ENCODE measurements at places on chromosomes 6 and 20.

GRCh38 chr20:57432862-57433491, 41.8 kb downstream of the RBM38 start:
- DNase-seq: no peak

DNA sequence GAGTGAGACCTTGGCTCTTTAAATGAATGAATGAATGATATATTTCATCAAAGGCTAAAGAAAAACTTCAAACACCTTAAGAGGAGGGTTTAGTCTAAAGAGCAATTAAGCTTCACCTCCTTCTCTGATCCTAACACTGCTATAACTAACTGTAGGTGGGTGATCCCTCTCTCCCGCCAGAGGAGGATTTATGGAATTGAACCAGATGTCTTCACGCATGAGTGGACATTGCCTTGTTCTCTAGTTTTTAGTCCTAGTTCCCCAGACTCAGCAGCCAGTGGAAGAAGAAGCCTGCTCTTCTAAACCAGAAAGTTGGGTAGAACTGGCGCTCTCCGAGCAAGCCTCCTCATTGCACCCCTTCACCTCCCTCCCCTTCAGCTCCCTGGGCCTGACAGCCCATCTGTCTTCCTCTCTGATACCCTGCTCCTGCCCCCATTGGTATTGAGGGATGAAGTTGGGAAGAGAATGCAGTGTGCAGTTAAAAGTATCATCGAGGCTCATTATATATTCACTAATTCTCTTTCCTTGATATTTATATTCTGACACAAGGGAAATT, 142.7 kb downstream of the ARID1B start:
- no peak for DNase-seq

GRCh38 chr6:107624050-107624449, 134.1 kb downstream of the SOBP start:
- DNase-seq: no peak

DNA sequence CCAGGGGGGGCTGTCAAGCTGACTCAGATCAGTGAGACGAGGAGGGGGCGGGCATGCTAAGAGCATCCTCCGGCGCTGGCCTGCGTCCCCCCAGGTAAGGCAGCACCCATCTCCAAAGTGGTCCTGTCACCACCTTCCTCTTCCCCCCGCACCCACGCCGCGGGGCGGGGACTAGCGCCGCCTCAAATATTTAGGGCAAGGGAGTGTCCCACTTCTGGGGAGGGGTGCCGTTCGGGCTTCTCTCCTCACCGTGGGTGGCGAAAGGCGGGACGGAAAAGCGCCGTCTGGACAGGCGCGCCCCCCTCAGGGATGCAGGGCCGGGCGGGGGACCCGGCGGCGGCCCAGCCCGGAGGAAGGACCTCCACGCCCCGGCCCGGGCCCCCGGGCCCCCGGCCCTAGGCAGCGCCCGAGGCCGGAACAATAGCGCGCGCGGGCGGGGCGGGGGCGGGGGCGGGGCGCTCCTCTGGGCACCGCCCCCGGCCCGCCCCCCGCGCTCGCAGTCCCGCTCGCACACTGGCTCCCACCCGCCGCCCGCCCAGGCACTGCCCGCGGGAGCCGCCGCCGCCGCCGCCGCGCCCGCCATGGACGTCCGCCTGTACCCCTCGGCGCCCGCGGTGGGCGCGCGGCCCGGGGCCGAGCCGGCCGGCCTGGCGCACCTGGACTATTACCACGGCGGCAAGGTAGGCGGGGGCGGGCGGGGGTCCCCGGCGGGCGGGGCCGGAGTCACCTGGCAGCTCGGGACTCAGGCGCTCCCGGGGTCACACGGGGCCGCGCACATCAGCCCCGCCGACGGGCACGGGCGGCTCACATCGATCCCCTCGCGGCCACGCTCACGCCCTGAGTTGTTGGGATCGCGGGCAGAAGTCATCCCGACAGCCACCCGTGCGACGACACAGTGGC, at the start of gene TOX2:
TOX2 (plus strand) TSS at position 542 of the 900 bp plus-strand sequence; CDS start at position 582, 40 bp downstream.
- DNase-seq: peak; percentile 64

DNA sequence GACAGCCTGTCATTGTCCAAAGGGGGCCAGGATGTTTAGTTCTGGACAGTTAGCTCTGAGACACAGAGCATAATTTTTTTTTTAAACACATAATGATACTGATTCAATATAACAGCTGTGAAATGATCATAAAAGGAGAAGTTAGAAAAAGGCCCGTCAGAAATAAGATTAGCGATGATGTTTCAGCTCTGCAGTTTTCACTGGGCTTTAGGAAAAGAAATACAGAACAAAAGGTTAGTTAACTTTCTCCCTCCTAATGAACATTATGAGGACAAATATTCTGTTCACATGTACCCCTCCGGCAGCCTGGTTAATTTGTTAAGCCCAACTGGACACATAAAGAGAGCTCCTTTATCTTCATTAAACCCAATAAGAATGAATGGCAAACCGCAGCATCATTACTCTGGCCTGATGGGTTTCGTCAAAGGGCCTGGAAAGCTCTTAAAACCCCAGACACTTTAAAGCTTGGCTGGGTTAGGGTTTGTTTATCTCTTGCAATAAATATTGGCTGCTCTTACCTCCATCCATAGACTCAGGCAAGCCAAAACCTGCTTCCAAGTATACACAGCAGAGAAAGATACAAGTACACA, 394.6 kb downstream of the KIF16B start:
- DNase-seq: no peak

DNA sequence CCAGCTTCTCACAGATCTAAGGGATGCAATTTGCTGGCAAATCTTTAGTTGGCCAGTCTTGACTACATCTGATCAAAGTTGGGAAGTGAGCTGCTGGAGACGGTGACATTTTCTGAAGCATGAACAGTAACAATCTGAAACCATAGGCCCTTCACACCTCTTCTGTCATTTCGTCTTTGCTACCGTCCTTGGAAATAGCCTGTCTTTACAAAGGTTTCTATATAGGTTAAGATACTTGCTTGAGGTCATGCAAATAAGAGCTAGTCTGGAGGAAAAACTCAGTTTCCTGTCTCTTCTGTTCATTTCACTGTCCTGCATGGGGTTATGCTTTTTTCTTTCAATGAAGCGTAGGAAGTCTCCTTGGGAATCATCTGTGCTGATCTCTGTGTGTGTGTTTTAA, 55.6 kb downstream of the CARMIL1 start:
- no peak for DNase-seq

- DNase-seq: no peak
Observed at GRCh38 chr6:156775717-156776116, 1.5 kb upstream of the ARID1B start.

DNA sequence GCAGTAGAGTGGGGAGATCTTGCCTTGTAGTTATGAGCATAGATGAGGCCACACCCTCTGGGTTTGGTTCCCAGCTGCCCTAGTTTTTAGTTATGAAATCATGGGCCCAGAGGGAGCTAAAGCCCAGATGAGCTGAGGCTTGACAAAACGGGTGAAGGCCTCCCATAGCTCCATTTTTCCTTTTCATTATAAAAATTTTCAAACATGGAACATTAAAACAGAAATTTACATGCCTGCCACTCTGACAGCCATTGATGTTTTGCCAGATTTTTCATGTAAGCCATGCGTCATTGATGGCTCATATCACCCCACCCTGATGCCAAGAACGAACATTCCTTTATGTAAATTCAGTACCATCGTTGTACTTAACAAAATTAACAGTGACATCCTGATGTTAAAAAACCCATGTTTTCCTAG, 67.9 kb downstream of the IGF2R start:
- DNase-seq: no peak

DNA sequence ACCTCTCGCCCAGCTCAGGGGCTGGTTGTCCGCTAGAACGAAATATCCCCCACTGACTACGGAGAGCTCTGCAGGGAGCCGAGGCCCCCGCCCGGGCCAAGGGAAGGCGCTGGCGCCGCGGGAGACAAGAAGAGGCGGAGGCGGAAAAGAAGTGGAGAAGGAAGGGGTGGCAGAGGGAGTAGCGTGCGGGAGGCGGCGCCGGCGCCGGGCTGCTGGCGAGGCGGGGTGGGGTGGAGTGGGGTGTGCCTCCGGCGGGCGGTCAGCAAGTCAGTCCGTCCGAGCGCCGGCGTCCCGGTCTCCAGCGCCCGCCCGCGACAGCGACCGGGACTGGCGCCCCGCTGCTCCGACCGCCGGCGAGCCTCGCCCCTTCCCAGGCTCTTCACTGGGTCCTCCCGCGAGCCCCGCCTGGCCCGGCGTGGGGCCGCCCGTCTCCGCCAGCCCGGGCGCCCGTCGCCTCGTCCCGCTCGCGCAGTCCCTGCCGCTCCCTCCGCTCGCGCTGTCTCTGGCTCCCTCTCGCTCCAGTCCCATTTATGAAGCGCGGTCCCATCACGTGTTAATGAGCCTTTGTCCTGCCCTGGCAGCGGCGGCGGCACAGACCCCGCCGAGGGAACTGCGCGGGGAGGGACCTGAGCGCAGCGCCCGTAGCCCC, at the start of gene CNR1:
CNR1 (minus strand) TSS at position 504 of the 649 bp plus-strand sequence. CDS start 21,073 bp downstream, outside the sequence.
- DNase-seq: peak; percentile 63

- no peak for DNase-seq
Observed at GRCh38 chr6:27861276-27861840, 50.8 kb downstream of the OR2B2 start.

- no peak for DNase-seq
Observed at GRCh38 chr6:79257381-79258205, 23.1 kb upstream of the HMGN3 start.

DNA sequence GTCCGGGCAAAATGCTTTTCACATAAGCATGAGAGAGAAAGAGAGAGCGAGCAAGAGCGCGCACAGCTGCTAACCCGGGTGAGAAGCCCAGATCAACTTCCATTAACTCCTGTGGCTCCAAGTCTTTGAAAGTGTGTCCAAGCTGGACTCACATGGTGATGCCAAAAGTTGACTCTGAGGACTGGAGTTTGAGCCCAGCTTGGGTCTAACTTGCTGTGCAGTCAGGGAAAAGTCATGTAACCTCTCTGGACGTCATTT, 357.2 kb upstream of the SULF2 start:
- no peak for DNase-seq

DNA sequence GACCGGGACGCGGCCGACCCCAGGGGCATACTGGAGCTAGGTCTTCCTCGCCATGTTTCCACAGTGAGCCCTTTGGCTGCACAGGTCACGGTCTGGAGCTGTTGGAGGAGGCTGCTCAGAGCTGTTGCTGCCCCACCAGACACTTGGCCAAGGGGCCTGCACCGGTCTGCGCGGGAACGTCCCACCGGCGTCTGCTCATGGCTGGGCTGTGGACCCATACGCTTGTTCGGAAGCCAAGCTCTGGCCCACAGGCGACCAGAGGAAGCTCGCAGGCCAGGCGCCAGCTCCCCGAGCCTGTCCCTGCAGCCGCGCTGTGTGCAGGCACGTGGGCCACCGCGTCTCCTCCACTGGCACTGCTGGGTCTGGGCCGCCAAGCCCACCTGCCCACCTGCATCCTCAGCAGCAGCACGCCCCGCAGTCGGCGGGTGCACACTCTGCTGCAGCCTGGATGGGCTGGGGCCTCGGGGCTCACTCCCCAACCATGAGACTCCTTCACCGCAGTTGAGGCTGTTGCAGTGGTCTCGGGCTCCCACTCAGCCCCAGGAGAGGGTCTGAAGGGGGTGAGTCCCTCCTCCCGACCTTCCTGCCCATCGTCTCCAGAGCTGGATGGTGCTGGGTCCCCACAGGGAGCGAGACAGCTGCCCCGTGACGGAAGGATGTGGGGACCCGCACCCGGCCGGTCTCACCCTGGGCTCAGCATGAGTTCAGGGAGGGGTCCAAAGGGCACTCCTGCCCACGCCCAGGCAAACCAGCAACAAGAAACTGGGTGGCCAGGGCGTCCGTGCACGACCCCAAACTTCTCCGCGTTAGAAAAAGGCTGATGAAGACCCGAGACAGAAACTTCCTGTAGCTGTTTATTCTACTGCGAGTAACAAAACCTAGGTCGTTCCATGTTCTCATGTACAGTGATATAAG, 15.5 kb upstream of the TCFL5 start:
- DNase-seq: no peak

GRCh38 chr6:109816452-109817374, 125.6 kb downstream of the FIG4 start:
- DNase-seq: no peak

DNA sequence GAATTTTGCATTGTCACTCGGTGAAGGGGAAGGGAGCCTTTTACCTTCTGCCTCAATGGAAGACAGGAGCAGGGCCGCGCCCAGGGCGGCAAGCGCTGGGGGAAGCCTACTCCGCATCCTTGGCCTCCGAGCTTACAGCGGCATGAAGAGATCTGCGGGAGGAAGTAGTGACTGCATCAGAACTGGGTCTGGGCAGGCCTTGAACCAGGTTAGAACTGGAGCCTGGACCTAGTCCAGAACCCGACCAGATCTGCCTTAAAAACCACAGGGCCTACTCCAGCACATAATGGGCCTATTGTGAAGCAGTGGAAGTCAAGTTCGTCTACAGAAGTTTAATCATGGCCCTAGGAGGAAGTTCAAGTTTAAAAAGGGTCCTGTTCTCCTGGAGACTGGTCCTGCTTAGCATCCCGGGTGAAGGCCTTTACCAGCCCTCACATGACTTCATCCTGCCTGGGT, 3.1 kb downstream of the COL12A1 start:
- DNase-seq: no peak

DNA sequence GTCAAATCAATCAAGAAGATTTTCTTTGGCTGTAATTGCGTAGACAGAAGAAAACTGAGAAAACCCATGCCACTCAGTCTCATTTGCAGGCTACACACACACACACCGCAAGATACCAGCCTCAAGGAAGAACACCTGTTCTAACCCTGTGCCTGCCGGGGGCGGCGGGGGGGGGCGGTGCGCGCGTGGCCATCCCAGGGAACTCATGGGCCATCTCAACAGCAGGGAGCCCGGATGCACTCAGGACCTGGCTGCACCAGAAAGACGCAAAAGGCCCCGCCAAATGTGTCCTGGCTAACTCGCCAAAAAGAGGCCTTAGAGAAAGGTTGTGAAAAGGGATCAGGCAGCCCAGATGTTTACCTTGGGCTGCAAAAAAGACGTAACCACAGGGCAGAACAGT, 2.1 kb downstream of the B3GAT2 start:
- DNase-seq: no peak

- peak; percentile 46 for DNase-seq
Observed at GRCh38 chr6:47308552-47309290, 984 bp downstream of the TNFRSF21 start.

DNA sequence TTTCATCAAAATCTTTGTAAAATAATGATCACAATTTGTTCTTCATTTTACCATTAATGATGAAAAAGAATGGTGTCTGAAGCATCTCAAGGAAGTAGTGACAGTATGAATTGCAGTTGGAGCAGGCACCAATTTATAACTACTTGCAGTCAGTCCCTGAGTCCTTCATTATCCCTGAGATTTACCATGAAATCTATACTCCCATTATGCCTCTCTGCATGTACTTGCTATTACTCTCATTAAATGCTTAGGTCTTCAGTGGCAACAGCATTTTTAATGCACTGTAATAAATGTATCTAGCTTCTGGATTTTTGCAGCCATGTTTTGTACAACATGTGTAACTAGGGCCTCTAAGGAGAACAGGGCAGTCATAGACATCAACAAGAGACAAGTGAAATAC, 708.8 kb downstream of the EYS start:
- DNase-seq: no peak

- no peak for DNase-seq
Observed at GRCh38 chr6:90217506-90218127, 79.0 kb downstream of the BACH2 start.
